ENCODE measurements at places on chromosomes 16 and 17.

DNA sequence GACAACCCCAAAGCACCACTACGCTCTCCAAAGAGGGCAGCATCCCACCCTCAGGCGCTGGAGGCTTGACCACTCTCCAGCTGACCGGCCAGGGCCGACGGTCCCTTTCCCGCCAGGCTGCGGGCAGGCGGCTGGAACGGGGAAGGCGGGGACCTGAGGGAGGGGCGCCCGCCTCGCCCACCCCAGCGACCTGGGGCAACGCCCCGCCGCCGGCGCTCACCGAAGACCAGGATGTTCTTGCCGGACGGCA lies 431 bp downstream of the DYNC1LI2 start:
- DNase-seq = no peak

- DNase-seq = no peak
These were observed 47.8 kb downstream of the SLC7A5 start for GRCh38 chr16:87821376-87822107.

DNA sequence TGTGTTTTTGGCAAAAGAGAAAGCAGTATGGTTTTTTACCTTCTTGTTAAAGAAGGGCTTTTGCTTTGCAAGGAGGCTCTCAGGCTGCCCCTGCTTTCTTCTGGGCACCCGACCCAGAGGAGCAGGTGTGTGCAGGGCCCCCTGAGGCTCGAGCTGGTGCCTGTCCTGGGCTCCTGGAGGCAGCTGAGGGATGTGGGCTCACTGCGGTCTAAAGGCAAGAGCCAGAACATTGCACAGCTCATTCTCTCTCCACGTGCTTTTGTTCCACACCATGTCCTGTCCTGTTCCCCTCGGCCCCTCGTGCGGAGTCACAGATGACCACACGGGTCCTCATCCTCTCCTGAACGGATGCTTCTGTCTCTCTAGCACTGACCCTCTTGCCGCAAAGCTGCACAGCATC lies 36.7 kb upstream of the CAPN15 start:
- no peak for DNase-seq

DNA sequence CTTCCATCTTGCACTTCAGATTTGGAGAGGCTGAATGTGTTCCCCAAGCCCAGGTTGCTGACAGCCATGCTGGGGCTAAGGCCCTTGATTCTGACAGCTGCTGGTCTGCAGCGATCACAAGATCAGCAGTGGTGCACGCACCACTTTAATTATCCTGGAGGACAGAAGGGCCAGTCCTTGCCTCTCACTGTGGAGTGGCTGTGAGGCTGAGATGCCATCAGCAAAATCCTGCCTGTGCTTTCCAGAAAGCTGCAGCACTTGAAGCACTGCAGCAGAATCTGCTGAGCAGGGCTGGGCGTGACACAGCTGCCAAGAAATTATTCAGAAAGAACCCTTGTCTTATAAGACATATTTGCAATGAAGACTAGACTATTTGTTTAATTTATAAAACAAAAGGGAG lies 37.1 kb downstream of the NUP93 start:
- no peak for DNase-seq

- no peak for DNase-seq
These were observed 2.1 kb downstream of the SECTM1 start for GRCh38 chr17:82331345-82331939.

GRCh38 chr17:233473-233941 lies 52.1 kb upstream of the DOC2B start:
- no peak for DNase-seq

GRCh38 chr16:47903470-47903869 lies 252.3 kb downstream of the ABCC12 start:
- DNase-seq = no peak

GRCh38 chr17:7887482-7888183 lies 956 bp upstream of the CHD3 start:
- peak; percentile 65 for DNase-seq

- no peak for DNase-seq
These were observed 7.9 kb upstream of the PLEKHG4 start for GRCh38 chr16:67271446-67271845.

DNA sequence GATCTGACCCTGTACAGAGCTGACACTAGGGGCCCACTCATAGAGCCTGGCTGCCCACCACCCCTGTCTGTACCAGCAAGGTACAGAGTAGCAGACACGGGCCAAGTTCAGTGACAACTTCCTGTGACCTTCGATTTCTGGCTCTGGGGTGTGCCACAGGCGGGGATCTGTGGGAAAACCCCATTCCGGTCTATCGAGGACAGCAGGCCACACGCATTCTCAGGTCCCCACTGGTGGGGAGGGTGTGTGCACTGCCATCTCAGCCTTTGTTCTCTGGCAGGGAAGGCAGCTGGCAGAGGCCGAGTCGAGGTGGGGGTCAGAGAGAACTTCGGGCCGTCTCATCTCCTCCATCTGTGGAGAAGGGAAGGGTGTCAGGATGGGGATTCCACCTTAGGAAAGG lies 10.0 kb downstream of the NLE1 start:
- DNase-seq = no peak

DNA sequence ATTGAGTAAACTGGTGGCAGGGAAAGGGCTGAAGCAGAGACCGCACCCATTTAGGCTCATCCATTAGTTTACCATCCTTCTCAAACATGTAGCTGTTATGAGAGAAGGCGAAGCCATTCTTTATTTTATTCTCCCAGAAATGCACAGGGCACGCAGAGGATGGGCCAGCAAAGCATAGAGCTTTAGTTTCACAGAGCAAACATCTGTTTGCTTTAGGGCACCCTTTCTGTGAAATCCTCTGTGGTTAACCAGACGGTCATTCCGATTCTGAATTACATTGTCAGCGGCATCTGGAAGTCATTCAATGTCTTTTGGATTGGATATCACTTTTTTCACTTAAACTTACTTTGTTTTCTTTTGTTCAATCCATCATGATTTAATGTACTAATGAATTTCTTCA lies 96.0 kb downstream of the TOX3 start:
- DNase-seq = no peak

GRCh38 chr17:52025236-52025635 lies 133.3 kb downstream of the CA10 start:
- no peak for DNase-seq

GRCh38 chr17:31916491-31917064 lies 15.1 kb upstream of the UTP6 start:
- DNase-seq = no peak

DNA sequence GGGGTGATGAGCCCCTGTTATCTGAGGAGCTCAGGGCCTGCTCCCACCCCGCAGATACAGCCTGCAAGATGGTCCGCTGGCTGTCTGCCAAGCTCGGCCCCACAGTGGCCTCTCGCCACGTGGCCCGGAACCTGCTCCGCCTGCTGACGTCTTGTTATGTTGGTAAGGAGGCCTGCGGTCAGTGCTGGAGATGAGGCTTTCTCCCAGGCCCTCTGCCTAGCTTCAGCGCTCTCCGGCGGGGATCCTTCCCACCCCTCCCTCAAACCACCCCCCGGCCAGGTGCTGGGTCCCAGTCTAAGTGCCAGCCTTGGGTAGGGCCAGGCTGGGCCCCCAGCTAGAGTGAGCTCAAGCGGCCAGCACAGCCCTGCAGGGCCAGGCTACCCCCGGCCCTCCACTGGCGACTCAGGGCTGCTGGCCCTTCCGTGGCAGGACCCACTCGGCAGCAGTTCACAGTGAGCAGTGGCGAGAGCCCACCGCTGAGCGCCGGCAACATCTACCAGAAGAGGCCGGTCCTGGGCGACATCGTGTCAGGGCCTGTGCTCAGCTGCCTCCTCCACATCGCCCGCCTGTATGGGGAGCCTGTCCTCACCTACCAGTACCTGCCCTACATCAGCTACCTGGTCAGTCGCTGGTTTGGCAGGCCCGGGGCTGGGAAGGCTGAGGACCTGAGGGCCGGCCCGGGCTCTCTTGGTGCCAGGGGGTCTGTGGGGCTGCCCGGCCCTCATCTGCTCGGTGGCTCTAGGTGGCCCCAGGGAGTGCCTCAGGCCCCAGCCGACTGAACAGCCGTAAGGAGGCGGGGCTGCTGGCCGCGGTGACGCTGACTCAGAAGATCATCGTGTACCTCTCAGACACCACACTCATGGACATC lies 6.1 kb downstream of the WDR81 start:
- no peak for DNase-seq

DNA sequence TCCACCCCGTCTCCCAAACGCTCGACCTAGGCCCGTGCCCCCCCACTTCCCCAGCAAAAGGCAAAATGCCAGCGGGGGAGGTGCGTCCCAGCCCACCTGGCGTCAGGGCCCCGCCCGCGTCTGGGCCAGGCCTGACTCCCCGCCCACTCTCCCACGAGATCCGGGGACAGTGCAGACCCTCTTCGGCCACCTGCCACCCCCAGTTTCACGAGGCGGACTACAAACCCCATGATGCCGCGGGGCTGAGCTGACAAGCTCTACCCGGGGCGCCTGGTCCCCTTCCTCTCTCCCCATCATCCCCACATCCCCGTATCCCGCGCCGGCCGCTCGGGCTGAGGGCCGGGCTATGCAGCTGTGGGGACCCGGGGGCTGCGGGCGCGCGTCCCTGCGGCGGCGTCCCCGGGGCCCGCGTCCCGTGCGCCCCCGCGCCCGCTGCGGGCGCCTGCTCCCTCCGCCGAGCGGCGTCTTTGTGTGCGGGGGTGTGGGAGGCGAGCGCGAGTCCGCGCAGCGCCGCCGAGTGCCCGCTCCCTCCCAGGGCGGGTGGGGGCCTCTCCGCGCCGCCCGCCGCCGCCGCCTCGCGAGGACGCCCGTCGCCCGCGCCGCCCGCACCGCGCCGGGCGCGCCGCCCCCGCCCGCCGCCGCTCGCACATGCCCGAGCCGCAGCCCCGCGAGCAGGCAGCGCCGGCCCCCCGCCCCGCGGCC lies at the start of gene ANKRD13B:
ANKRD13B (plus strand) TSS at position 283 of the 702 bp plus-strand sequence. CDS start 490 bp downstream, outside the sequence.
- no peak for DNase-seq

- DNase-seq = no peak
These were observed 21.6 kb upstream of the ADCY7 start for GRCh38 chr16:50244504-50245416.

- DNase-seq = peak; percentile 77
These were observed at the start of gene CDK10 for GRCh38 chr16:89686520-89687091. CDK10 (plus strand) TSS chr16:89686689; CDS start chr16:89686711, 22 bp downstream.

GRCh38 chr16:31009894-31010584 lies 399 bp downstream of the STX1B start:
- DNase-seq = no peak

- no peak for DNase-seq
These were observed 2.8 kb upstream of the PITPNM3 start for GRCh38 chr17:6558932-6559752.

DNA sequence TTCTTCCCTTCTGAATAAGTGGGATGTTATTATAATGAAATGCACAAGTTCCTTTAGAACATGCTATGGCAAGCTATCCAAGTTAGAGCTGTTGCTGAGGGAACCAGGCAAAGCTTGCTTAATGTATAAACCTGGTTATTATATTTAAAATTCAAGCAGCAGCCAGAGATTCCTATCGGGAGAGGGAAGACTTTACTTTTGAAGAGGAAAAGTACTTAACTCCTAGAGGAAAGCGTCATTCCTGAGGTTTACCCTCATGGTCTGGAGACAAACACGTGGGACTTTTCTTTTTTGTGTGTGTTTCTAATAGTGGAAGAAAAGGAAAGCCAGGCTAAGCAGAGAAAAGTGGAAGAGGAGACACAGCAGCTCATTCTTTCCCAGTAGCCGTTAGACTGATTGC lies 39.9 kb upstream of the MYH10 start:
- DNase-seq = no peak

DNA sequence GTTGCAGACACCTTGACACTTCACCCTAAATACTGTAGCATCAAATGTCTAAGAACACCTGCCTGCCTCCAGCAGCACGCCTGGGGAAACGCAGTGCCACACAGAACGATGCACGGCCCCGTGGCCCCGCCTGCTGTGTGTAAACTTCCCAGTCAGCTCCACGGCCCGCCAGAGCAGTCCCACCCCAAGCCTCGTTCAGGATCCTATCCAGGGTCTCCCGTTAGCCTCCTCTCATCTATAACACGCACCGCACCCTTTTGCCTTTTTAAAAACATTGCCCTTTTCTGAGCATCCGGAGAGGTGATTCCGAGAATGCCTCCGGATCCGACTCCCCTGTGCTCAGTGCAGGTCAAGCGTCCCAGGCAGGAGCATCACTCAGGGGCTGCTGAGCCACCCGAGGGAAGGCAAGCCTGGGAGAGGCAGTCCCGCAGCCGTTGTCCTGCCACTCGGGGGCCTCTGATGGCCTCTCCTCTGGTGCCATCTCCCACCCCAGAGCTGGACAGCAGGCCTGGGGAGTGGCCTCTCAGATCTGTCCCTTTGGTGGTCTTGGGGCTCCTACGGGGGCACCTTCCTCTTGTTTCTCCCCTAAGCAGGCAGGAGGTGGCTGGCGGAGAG lies 37.9 kb upstream of the SLC38A10 start:
- DNase-seq = no peak

DNA sequence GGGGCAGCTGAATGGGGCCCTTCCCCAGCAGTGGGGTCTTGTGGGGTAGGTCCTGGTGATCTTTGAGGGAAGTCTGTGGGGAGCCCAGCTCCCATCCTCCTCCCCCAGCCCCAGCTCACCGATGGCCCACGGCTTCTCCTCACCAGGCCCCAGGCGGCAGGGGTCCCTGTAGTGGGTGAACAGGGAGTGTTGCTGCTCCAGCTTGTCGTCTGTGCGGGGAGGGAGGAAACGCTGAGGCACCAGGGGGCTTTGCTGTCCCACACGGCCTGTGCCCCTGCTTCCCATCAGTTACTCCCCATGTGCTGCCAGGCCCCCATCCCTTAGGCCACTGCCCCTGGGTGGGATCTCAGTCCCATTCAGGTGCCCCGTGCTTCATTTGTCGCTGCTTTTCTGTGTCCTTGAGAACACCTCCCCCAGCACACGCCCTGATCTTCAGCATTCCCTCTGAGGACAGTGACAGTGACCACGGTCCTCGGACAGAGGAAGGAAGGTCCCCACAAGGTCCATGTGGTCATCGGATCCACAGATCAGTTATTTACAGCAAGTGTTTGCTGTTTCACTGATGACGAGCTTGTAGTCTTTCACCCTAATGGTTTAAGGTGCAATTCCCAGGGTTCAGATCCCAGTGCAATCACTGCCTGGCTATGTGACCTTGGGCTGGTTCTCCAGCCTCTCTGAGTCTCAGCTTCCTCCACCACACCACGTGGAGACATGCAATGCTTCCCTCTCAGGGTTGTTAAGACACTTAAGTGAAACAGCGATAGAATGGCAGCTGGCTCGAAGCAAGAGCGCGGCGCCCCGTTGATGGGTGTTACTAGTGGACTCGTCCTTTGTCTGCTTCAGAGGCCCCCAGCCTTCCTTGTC lies 53.1 kb downstream of the PRMT7 start:
- no peak for DNase-seq

DNA sequence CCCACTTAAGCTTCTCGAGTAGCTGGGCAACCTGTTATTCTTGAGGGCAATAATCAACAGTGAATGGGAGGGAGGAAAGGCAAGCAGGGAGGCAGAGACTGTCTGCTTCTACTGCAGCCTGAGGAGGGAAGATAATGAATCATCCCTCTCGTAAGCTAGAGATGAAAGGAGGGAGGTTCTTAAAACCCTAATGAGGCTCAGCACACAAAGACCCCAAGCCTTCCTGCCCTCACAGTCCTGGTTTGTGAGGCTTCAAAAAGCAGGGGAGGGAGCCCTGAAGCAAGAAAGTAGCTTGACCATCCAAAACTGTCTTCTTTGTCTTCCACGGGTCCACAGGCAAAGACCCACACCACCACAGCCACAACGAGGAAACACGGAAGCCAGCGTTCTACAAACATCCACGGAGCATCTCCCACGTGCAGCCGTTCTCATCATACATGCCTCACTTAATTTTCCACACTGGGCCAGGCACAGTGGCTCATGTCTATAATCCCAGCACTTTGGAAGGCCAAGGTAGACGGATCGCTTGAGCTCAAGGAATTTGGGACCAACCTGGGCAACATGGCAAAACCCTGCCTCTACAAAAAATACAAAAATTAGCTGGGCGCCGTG lies 1.8 kb downstream of the PIK3R5 start:
- no peak for DNase-seq
